ENCODE measurements at places on chromosomes 2 and 18.

DNA sequence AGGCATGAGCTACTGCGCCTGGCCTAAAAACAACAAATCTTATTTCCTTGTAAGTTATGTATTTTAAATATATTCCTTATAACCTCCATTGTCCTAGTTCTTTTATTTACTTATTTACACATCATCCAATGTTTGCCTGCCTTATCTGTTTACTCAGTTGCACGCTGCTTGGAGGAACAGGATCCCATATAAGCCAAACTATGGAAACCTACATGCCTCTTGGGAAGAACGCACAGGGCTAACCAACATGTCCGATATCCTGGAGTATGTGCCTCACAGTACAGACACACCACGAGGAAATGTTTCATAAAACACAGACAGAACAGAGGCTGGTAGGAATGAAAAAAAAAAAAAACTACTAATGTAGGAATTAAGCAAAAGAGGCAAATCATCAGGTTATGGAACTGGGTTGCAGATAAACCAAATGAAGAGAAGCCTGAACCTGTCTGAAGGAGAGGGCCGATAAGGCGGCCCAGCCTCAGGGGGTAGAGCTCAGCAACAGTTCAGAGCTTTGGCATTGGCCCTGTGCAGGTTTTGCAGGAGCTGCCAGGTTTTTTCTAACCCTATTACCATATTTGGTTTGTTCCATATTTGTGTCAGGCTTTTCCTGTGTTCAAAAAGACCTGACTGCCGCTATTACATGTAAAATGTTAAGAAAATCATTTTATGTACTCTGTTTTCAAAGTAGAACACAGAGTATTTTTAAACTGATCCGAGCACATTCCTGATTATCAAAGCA lies 19.9 kb upstream of the SP3 start:
- no peak overlapping the region for H3K27ac ChIP-seq
- H3K4me3 ChIP-seq: no peak overlapping the region
- H3K36me3 ChIP-seq: no peaks in the 10 kb centered on the region
- DNase-seq: no peak

DNA sequence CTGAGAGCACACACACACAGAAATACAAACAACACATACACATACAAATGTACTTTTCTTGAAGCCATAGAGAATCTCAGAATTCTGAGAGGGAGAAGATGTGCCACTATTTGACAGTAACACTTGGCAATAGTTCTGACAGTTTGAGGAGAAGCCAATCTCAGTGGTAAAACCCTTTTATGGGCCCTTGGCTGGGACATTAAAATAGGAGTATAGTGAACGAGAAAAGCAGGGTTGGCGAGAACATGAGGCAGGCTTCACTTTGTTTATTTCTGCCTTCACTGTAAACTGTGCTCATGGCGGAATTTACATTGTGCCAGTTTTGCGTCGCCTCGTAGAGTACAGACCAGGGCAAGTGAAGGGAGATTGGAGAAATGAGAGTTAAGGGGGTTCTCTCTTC lies 449.4 kb upstream of the POU3F3 start:
- no peaks in the 10 kb centered on the region for H3K4me1 ChIP-seq
- no peak overlapping the region for H3K27ac ChIP-seq
- no peak for DNase-seq
- H3K27me3 ChIP-seq: no peaks in the 10 kb centered on the region

- H3K27me3 ChIP-seq: no peaks in the 10 kb centered on the region
- DNase-seq: no peak
- no peak overlapping the region for H3K4me3 ChIP-seq
- H3K27ac ChIP-seq: no peak overlapping the region
- no peaks in the 10 kb centered on the region for H3K4me1 ChIP-seq
- H3K36me3 ChIP-seq: no peaks in the 10 kb centered on the region
These were observed 140.9 kb upstream of the RNF152 start for GRCh38 chr18:62033756-62034155.

- no peak for DNase-seq
- 0 out of 2 replicates have a peak, but pooled peaks cover 2% of the 10 kb centered on the region for H3K4me1 ChIP-seq
- H3K36me3 ChIP-seq: no peaks in the 10 kb centered on the region
- no peaks in the 10 kb centered on the region for H3K27me3 ChIP-seq
These were observed 187.7 kb downstream of the LOXHD1 start for GRCh38 chr18:46469186-46469915.

DNA sequence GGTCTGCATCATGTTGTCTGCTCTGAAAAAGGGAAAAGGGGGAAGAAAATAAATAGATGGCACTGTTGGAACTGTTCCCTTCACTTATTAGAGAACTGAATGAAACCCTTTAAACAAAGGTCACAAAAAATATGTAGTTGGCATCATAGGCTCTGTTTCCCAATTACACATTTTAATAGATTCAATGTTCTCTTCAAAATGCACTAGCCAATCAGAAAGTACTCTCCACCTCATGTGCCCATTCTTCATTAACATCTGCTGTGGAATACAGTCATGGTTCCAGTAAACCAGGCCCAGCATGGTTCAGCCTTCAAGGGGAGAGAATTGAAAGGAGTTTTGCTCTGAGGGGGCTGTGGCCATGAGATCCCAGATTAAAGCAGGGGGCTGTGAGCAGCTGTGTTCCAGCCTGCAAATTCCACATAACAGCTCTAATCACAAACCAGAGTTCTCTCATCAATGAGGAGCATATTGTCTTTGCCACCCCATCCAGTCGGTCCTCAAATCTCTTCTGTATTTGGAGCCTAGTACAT lies 165.9 kb upstream of the CREB1 start:
- H3K4me1 ChIP-seq: no peaks in the 10 kb centered on the region
- H3K27ac ChIP-seq: no peak overlapping the region
- DNase-seq: no peak
- H3K36me3 ChIP-seq: no peaks in the 10 kb centered on the region

DNA sequence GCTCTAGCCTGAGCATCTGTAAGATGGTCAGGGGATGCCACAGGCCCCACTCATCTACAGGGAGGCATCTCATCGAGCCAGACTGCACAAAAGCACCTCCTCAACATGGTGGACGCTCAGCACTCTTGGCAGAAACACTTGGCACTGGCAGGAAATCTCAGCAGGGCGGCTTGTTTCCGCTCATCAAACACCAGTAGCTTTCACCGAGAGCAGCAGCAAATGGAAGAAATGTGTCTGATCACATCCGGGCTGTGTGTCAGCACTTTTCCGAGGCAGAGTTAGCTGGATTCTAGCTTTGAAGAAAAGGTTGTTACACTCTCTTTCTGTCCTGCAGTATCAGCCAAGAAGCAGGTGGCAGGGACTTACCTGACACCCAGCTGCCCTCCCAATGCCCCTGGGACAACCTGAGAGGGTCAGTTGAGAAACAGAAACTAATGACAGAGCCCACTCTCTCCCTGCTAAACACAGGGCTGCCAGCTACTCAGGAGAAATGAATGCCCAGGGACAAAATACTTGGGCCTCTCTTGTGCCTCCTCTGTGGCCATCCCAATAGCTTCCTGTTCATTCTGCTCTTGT lies 68.9 kb upstream of the FZD7 start:
- H3K4me1 ChIP-seq: peaks cover 7% of the 10 kb centered on the region
- H3K36me3 ChIP-seq: no peaks in the 10 kb centered on the region
- no peak for DNase-seq
- H3K27me3 ChIP-seq: no peaks in the 10 kb centered on the region
- H3K27ac ChIP-seq: no peak overlapping the region

DNA sequence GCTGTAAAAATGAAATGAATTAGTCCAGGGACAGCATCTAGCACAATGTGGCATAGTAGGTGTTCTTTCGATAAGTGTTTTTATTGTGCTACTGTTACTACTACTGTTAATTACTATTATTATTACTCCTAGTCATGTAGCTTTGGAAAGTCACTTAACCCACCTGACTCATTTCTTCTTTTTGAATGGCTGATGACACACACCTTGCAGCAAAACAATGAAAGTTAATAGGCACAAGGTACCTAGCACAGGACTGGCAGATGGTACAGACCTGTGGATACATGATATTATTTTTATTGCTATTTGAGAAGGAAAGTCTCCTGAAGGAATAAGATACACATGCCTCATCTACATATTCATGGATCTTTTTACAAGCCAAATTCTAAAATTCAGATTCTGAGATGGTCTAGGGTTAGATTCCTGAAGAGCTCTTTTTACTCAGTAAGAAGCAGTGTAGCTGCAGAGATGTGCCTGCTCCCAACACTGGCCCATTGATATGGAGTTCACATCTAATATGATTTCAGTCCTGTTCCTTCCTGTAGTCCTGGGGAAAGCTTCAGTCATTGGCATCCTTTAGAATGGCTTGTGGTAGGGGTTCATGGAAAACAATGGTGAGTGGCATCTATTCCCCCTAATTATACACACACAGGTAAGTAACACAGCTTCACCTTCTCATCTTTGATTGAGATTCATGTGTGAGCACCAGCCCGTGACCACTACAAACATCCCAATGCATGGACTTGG lies 7.9 kb upstream of the ERMN start:
- no peak overlapping the region for H3K4me3 ChIP-seq
- no peaks in the 10 kb centered on the region for H3K27me3 ChIP-seq
- DNase-seq: no peak

DNA sequence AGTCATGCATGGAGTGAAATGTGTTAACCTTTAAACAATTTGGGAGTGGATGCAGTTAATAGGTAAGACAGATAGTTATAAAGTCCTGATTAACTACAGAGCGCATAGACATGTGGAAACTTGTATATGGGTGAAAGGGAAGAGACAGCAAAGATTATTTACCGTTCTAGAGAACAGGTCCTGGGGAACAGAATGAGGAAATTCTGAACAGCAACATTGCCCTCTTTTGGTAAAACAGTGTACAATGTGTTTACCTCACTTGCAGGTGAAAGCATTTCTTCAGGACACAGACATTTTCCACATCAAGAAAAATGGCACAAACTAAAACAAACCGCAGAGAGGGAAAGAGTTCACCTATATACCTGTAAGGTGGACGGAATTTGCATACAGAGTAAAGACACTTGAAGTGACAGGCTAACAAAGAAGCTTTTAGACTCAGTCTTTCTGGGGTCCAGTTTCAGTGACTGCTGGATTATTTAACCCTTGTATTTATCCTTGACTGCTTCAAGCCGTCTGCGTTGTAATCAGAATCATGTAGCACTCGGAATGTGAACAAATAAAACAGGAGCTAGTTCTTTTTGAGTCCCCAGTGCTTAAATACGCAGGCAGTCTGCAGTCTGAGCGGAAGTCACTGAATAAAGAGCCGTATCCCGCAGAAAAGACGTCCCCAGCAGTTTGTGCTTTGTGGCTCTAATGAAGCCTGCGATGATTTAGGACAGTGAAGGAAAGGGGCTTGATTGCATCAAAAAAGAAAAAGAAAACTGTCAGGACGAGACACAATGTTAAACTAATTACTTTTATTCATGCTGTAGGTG lies 364.8 kb upstream of the GALNT5 start:
- H3K36me3 ChIP-seq: no peaks in the 10 kb centered on the region
- H3K4me1 ChIP-seq: peaks cover 1% of the 10 kb centered on the region
- H3K27me3 ChIP-seq: no peaks in the 10 kb centered on the region
- peak overlapping the region; percentile 10 for H3K4me3 ChIP-seq

DNA sequence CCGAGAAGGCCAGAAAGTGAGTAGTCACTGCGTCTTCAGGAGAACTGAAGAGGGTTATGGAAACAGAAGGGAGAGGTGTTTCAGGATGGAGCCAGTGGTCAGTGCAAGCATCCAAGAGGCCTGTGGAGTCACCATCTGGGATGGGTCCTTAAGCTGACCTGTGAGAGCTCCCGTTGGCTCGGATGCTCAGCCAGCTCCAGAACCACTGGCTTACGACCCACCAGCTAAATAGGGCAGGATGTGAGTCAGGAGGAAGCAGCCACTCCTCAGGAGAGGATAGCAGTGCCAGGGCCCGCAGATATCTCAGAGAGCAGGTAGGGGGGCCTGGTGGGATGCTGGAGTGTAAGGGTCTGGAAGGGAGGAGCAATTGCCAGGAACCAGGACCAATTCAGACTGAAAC lies 63.1 kb upstream of the B3GNT7 start:
- no peaks in the 10 kb centered on the region for H3K4me1 ChIP-seq
- no peaks in the 10 kb centered on the region for H3K36me3 ChIP-seq
- H3K27ac ChIP-seq: no peak overlapping the region
- DNase-seq: no peak

DNA sequence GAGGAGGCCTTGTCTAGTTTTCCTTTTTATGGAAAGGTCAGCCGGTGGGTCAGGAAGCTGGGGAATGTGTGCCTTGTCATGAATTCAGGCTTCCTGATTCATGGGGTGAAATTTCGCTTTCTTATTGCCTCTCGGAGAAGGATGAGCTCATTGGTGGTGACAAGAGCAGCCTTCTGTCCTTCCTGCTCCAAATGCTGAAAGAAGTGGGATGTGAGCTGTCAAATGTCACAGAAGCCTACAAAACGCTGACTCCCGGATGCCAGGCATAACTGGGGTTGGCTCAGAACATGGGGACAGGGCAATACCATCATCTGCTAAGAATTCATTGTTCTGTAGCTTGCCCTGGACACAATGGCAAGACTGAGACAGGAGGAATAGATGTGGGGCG lies 55.8 kb upstream of the FAM136A start:
- H3K4me3 ChIP-seq: no peak overlapping the region
- H3K27me3 ChIP-seq: no peaks in the 10 kb centered on the region
- H3K36me3 ChIP-seq: no peaks in the 10 kb centered on the region
- no peak for DNase-seq

DNA sequence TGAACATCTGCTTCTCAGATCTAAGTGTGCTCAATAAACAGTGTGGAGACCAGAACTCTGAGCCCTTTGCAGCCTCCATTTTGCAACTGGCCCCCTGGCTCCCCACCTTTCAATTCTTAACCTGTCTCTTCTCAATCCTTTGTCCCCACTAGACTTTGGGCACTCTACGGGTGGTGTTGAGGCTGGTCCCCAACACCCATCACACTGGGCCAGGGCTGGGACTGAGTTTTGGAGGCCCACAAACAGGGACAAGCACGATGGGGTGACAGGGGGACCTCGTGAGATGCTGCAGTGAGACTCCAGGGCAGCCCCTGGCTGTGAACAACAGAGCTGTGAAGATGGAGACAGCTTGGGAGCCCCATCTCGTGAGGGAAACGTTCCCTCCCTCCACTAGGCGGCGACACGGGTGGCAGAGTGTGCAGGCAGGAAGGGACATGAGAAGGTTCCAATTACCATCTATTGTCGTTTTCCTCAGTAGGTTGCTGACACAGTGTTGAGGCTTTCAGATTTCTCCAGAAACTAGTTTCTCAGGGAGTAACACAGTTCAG lies 1.2 kb downstream of the ANKMY1 start:
- H3K27ac ChIP-seq: no peak overlapping the region
- no peak overlapping the region for H3K4me3 ChIP-seq
- H3K27me3 ChIP-seq: no peaks in the 10 kb centered on the region
- no peaks in the 10 kb centered on the region for H3K4me1 ChIP-seq

DNA sequence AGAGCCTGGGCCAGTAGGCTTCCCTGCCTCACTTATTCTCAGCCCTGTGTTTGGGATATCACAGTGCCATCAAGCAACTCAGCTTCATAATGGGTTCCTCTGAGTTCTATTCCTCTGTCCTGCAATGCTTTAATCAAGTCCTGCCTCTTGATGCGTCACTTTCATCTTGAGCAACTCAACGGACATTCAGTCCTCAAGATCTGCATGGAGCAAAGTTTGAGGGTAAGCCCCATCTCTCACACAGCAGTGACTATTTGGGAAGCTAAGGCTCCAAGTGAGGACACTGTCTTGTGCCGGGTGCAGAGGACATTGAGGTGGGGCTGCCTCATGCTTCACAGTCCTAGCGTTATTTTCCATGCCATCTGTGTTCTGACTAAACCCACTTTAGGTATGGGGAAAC lies 50.9 kb upstream of the PLB1 start:
- no peak overlapping the region for H3K4me3 ChIP-seq
- no peaks in the 10 kb centered on the region for H3K27me3 ChIP-seq
- no peaks in the 10 kb centered on the region for H3K4me1 ChIP-seq
- no peaks in the 10 kb centered on the region for H3K36me3 ChIP-seq
- H3K27ac ChIP-seq: no peak overlapping the region

- no peak for DNase-seq
- no peaks in the 10 kb centered on the region for H3K4me1 ChIP-seq
- H3K4me3 ChIP-seq: no peak overlapping the region
- H3K36me3 ChIP-seq: no peaks in the 10 kb centered on the region
- H3K27me3 ChIP-seq: no peaks in the 10 kb centered on the region
- no peak overlapping the region for H3K27ac ChIP-seq
These were observed 2.5 kb downstream of the SP100 start for GRCh38 chr2:230418341-230419016.

All from iPS DF 6.9 (cell line).